ENCODE measurements at places on chromosomes 16 and 17.

- no peak for DNase-seq
These were observed 58.3 kb downstream of the WIPI1 start for GRCh38 chr17:68398691-68399637.

- DNase-seq, result no peak
These were observed at the start of gene PPP1R9B for GRCh38 chr17:50150354-50151040. PPP1R9B (minus strand) TSS chr17:50150677; CDS start chr17:50150513, 164 bp downstream.

GRCh38 chr17:64492481-64493109 lies 4.3 kb downstream of the POLG2 start:
- DNase-seq, result no peak

- no peak for DNase-seq
These were observed 18.8 kb downstream of the POLR3K start for GRCh38 chr16:34648-34987.

DNA sequence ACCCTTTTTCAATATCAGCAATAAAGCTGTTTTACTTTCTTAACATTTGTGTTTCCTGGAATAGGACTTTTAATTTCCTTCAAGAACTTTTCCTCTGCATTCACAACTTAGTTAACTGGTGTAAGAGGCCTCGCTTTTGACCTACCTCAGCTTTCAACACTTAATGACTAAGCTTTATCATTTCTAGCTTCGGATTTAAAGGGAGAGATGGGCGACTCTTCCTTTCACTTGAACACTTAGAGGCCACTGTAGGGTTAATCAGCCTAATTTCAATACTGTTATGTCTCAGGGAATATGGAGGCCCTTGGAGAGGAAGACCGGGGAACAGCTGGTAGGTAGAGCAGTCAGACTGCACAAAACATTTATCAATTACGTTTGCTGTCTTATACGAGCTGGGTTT lies 4.7 kb downstream of the SYNRG start:
- DNase-seq, result no peak

- no peak for DNase-seq
These were observed 32.1 kb downstream of the HYDIN start for GRCh38 chr16:71198408-71198807.

DNA sequence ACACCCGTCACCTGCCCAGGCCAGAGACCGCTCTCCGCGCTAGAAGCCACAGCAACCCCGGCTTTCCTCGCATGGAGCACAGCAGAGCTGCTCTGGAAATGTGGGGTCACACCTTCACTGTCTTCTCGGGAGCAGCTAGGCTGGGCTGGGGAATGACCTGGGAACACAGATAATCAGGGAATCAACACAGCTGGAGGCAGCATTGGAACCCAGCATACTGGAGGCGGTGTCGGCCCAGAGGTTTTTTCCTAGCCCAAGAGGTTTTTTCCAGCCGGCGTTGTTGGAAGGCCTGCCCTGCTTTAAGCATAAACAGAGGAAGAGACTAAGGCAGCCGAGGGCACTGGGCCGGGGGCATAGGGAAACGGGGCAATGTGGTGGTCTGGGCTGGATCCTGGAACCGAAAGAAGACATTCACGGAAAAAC lies 791 bp upstream of the PLD6 start:
- DNase-seq, result no peak

- DNase-seq, result no peak
These were observed 44.7 kb upstream of the DNAH17 start for GRCh38 chr17:78621720-78622490.

- DNase-seq, result no peak
These were observed 93.1 kb downstream of the SALL1 start for GRCh38 chr16:51057969-51058337.

- no peak for DNase-seq
These were observed 7.1 kb downstream of the FAHD1 start for GRCh38 chr16:1834096-1834495.

GRCh38 chr16:82138478-82139285 lies 31.3 kb downstream of the MPHOSPH6 start:
- no peak for DNase-seq

GRCh38 chr16:52389045-52389444 lies 157.9 kb downstream of the TOX3 start:
- no peak for DNase-seq

DNA sequence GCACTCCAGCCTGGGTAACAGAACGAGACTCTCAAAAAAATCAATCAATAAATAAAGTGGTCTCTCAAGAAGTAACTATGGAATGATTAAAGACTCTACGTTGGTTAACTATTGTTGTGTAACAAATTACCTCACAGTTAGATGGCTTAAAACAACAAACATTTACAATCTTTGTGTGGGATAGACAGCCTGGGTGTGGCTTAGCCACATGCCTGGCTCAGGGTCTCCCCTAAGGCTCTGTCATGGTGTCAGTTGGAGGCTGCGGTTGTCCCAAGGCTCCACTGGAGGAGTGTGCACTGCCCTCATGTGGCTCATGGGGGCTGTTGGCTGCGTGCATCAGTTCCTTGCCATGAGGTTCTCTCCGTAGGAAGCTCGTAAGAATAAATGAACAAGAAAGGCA lies 294.5 kb downstream of the SNX29 start:
- DNase-seq, result no peak

DNA sequence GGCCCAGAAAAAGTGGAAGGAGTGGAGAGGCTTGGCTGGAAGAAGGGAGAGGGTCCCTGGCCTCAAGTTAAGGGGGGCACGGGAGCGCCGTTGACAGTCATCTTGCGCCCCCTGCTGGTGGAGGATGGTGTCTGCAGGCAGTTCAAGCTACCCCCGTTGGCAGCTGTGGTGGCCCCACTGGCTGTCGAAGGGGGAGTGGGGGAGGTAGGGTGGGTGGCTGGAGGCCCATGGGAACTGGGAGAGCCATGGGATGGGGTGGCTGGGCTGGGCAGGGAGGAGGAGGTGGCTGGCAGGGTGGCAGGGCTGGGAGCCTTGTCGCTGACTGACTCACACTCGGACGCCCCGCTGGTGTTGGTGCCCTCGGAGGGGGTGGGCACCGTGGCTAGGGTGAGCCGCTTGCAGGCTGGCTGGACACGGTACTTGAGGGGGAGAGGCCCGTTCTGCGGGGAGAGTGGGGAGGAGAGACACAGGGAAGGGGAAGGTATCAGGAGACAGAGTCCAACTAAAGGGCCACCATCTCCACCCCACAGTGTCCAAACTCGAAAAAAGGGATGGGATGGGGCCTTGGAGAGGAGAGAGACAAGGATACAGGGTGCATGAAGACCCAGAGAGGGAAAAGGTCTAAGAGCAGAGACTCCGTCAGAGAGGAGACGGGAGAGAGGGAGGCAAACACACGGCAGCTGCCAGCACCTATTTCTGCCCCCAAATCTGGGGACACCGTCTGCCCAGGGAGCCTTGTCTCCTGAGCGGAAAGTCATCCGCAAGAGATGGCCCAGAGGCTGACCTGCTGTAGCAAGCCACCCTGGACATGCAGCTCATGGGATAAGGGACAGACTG lies 5.2 kb downstream of the CISD3 start:
- DNase-seq, result peak; percentile 73

DNA sequence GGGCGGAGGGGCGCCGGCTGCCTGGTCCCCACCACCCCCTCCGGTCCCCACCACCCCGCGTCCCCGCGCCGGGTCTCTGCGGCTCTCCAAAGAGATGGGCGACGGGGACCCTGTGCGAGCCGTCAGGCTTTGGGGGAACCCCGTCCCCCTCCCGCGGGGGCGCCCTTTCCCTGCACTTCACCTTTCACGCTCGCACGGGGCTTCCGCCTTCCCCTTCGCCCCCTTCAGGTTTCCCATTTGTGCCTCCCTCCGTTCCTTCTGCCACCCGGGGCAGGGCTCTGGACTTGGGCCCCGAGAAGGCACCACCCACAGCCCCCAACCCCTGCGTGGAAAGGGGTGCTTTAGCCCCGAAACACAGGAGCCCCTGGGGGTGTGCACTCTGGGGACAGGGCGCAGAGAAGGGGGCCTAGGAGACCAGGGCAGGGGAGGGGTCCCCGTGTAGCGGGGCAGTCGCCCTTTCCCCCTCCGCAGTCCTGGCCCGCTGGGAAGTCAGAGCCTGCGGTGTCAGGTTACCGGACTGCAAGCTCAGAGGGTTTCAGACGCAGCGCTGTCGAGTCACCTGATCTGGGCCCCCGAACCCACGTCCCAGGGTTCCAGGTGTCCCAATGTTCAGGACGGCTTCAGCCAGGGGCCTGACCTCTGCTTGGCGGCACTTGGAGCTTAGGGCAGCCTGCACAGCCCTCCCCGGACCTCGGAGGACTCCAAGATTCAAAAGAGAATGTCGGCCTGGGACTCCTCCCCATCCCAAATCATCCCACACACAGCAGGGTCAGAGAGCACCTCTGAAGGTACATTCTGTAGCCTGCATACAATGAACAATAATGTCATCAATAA lies 6.7 kb upstream of the CCDC92B start:
- no peak for DNase-seq

- no peak for DNase-seq
These were observed 72.1 kb downstream of the CCDC182 start for GRCh38 chr17:57672971-57673370.

GRCh38 chr17:42518046-42518754 lies 17.8 kb upstream of the NAGLU start:
- DNase-seq, result no peak

DNA sequence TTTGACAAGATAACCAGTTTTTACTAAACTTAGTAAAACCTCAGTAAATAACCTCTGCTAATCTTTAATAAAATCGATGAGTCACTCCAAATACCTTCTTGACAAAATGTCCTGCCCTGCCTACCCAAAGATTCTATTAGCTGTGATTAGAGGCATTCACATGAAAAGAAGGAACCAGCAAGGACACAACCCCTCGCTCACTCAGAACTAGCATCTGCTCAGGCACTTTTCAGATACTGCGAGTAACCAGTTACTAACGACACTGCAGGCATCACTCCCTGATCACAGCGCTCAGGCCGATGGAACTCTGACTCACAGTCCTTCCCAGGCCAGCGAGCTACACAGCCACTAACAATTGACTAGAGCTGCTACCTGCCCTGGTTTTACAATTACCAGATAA lies 24.3 kb downstream of the PELP1 start:
- DNase-seq, result no peak

DNA sequence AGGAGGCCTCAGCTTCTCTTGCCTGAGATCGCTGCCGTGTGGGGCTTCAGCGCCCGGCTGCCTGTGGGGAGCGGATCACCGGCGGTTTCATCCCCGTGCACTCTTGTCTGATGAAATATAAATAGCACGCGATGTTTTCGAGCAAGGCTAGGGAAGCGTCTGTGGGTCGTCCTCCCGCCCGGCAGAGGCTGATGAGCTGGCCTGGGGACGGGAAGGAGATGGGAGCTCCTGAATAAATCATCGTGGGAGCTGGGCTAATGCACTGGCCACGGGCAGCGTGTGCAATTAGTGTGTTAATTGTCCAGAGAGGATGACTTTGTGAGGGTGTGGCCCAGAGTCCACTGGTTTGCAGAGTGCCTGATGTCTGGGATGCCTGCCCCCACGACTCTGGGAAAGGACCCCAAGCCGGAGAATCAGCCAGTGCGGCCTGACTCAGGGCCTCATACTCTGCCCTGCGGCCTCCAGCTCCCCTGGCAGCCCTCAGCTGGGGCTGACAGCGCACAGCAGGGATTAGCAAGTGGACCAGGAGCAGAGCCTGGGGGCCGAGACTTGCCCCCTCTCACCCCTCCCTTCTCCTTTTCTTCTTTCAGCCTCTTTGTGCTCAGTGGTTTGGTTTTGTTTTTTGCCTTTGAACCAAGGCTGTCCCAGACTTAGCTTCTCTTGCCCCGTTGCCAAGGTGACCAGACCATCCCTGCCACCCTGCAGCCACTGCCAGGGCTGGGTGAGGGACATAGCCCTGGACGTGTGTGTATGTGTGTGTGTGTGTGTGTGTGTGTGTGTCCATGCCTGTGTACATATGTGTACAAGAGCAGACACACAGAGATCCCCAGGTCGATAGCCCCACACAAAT lies 21.4 kb downstream of the KCNJ12 start:
- DNase-seq, result no peak

GRCh38 chr17:79988185-79988971 lies 47.3 kb downstream of the TBC1D16 start:
- DNase-seq, result no peak

DNA sequence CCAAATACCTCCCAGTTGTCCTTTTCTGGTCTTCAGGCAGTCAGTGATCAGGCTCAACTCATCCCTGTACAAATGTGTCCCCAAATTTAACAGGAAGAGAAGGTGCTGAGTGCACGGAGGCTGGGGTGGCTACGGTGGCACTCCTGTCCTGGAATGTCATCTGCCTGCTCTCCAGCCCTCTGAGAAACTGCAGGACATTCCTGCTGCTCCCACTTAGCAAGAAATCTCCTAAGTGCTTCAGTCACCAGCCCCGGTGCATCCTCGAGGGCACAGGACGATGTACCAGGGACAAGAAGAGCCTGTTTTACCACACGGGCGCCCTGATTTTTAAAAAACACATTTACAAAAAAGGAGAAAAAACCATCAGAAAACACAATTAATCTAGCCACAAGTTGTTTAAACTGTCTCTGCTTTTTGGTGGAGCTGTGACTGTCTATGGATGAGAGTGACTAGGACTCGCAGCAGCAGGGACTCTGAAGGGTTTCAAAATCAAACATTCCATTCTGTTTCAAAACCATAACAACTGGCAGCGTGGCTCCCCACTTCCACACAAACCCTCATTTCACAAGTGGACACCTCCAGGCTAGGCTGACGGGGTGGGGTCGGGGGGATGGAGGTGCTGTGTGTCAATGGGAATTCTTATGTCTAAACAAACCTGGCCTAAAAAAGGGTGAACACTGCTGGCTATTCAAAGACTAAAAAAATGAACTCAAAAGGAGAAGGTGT lies 65.3 kb upstream of the CNEP1R1 start:
- no peak for DNase-seq

GRCh38 chr17:53749178-53749577 lies 73.5 kb upstream of the KIF2B start:
- no peak for DNase-seq

DNA sequence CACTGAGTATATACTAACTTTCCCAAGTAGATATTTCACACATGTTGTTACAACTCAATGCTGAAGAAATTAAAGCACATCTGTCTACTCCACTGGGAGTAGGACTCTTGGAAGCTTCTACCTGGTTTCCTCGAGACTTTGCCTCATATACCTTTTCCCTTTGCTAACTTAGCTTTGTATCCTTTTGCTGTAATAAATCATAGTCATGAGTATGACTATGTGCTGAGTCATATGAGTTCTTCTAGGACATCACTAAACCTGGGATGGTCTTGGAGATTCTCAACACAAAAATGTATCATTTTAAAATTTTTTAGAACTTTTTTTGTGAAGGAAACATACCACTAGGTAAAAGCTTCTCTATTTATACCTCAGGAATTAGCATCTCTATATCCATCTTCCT lies 39.8 kb downstream of the ABCA5 start:
- DNase-seq, result no peak

GRCh38 chr16:78310196-78310595 lies 210.7 kb downstream of the WWOX start:
- no peak for DNase-seq

DNA sequence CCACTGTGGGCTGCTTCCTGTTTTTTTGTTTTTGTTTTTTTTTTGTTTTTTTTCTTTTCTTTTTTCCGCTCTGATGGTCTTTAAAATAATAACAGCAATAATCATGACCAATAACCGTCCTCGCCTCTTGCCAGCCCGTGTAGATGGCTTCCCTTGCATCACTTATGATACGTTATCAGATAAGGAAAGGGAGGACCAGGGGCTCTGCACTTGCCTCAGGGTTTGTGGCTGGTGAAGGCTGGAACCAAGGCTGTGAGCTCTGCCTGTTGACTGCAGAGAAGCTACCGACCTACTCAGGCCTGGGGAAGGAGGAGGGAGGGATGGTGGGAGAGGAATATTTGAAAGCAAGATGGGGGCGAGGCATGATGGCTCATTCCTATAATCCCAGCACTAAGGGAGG lies 114.0 kb upstream of the SDK2 start:
- no peak for DNase-seq

GRCh38 chr17:55434721-55435120 lies 13.1 kb upstream of the MMD start:
- DNase-seq, result no peak

GRCh38 chr16:48942996-48943395 lies 333.0 kb upstream of the N4BP1 start:
- no peak for DNase-seq

Measured in activated naive CD4-positive, alpha-beta T cell treated with anti-CD3 and anti-CD28 coated beads, Interleukin-2, amount 50 U/mL, for 16 hours (primary cell).